GM19239 (cell line): ENCODE measurements at places on chromosomes 1 and 21.

DNA sequence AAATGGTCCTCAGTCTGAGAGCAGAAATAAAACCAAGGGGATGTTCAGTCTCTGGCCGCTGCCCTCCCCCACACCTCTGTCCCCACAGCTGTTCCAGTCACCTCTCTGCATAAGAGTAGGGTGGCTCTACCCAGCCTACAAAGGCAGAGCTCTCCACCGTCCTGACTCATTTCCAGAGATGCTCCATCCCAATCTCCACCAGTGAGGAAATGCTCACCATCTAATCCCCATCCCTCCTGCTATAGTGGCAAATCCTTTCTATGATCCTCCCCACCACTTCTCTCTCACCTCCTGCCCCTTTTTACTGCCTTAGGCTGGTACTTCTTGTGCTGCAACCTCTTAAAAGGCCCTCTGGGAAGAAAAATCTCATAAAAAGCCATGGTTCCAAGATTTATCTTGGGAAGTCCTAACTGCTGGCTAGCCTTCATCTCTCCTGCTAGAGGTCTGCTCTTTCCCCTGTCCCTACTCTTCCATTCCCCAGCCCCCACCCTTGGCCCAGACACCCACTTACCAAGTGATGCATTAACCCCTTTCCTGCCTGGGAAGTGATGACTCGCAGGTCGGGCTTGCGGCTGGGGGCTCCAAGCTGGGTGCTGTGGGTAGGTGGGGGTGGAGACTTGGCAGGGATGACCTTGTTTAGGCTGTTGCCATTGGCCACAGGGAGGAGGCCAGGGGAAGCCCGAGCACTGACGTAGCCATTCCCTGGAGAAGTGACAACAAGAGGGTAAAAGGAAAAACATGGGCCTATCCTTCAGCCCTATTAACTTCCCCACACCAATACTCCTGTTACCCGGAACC lies 23.9 kb downstream of the MEF2D start:
- DNase-seq: no peak

DNA sequence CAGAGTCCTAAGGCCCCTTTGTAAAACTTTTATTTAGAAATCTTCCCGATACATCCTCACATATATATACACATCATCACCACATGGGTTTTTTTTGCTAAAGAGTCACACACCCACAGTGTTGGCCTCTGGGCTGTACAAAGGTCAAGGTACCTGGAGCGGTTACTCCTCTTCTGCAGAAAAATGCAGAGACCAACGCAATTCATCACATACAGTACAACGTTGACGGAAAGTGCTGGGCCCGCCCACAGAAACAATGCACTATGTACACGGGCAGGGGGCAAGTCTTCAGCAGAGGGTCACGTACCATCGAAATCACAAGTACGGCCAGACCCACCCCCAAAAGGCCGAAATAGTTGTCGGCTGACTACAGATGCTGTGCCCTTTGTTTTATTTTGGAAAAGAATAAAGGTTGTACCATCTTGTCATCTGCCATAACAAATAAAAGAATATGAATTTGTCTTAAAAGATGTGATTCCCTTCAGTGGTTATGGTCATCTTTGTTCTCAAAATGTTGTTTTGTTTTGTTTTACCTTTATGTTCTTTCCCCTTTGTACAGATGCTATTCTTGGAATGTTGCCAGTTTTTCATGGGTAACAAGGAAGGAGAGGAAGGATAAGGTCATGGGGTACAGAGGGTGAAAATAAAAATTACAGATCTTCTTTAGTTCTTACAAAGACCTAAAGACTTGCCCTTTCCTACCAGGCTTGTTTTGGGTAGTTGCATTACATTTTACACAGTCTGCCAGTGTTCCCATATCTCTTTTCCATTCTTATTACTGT lies 15.6 kb downstream of the TAL1 start:
- DNase-seq: no peak

DNA sequence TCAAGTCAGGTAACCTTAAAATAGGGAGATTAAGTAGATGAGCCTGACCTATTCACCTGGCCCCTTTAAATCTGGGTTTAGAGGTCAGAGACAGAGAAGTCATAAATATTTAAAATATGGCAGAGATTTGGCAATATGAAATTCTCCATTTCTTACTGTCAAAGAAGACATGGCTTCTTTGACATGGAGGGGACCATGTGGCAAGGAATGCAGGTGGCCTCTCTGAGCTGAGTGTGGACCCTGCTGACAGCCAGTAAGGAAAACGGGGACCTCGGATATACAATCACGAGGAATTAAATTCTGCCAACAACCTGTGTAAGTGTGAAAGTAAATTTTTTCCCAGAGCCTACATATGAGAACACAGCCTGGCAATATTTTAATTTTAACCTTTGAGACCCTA lies 427.5 kb upstream of the PROX1 start:
- DNase-seq: no peak

- no peak for DNase-seq
These were observed 51.7 kb downstream of the WLS start for GRCh38 chr1:68180441-68181164.

DNA sequence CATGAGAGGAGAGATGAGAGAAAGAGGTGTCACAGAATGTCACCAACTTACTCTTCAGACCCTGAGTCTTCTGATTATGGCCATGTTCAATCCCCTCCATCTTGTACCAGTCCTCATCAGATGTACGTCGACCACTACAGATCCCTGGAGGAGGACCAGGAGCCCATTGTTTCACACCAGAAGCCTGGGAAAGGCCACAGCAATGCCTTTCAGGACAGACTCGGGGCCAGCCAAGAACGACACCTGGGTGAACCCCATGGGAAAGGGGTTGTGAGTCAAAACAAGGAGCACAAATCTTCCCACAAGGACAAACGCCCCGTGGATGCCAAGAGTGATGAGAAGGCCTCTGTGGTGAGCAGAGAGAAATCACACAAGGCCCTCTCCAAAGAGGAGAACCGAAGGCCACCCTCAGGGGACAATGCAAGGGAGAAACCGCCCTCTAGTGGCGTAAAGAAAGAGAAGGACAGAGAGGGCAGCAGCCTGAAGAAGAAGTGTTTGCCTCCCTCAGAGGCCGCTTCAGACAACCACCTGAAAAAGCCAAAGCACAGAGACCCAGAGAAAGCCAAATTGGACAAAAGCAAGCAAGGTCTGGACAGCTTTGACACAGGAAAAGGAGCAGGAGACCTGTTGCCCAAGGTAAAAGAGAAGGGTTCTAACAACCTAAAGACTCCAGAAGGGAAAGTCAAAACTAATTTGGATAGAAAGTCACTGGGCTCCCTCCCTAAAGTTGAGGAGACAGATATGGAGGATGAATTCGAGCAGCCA lies 8.0 kb downstream of the ELOA start:
- DNase-seq: peak; percentile 72

GRCh38 chr1:201062511-201063091 lies 39.1 kb upstream of the KIF21B start:
- no peak for DNase-seq

GRCh38 chr1:27095576-27095975 lies 59.3 kb downstream of the SLC9A1 start:
- DNase-seq: no peak

DNA sequence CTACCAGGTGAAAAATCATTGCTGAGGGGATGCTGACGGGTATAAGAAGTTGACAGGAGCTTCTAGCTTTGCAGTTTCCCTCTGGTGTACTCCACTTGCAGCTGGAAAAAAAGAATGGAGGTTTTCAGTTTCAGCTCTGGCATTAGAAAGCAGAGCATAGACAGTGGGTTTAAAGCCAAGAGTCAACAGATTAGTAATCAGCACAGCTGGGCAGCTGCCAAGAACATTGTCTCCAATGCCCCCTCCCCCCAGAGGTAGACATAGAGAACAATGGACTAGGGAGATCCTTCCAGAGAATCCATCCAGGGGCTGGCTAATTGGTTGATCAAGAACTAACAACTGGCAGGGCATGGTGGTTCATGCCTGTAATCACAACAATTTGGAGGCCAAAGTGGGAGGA lies 10.1 kb upstream of the ZBTB8B start:
- no peak for DNase-seq

GRCh38 chr1:181319907-181320306 lies 163.4 kb upstream of the CACNA1E start:
- no peak for DNase-seq

GRCh38 chr1:14468751-14469150 lies 129.7 kb upstream of the KAZN start:
- DNase-seq: no peak

GRCh38 chr1:205286335-205286950 lies 35.1 kb downstream of the NUAK2 start:
- peak; percentile 54 for DNase-seq

DNA sequence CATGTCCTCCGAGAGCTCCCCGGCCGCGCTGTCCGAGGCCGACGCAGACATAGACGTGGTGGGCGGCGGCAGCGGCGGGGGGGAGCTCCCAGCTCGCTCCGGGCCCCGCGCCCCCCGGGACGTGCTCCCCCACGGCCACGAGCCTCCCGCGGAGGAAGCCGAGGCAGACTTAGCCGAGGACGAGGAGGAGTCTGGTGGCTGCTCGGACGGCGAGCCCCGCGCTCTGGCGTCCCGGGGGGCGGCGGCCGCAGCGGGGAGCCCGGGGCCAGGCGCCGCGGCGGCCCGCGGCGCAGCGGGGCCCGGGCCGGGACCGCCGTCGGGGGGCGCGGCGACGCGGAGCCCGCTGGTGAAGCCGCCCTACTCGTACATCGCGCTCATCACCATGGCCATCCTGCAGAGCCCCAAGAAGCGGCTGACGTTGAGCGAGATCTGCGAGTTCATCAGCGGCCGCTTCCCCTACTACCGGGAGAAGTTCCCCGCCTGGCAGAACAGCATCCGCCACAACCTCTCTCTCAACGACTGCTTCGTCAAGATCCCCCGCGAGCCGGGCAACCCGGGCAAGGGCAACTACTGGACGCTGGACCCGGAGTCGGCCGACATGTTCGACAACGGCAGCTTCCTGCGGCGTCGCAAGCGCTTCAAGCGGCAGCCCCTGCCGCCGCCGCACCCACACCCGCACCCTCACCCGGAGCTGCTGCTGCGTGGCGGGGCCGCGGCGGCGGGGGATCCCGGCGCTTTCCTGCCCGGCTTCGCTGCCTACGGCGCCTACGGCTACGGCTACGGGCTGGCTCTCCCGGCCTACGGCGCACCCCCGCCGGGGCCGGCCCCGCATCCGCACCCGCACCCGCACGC lies 547 bp downstream of the FOXD2 start:
- DNase-seq: no peak

GRCh38 chr1:2501041-2501819 lies 25.1 kb downstream of the PLCH2 start:
- DNase-seq: no peak

- DNase-seq: no peak
These were observed 125.0 kb upstream of the JUN start for GRCh38 chr1:58908561-58909560.

DNA sequence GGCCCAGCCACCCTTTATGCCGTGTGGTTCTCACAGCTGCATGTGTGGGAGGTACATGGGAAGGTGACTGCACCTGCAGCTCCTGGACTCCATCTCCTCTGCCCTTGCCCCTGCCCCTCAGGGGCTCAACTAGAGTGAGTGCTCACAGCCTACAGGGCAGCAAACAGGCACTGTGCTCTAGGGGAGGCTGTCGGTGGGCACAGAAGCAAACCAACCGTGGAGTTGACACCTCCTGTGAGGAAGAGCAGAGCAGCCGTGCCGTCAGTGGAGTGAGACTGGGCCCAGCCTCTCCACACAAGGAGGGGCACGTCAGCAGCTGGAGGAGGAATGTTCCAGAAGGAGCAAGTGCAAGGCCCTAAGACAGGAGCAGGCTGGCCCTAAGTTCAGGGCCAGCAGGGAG lies 32.7 kb downstream of the BMP8A start:
- no peak for DNase-seq

- no peak for DNase-seq
These were observed 22.1 kb upstream of the SLC6A9 start for GRCh38 chr1:44053394-44053793.

- no peak for DNase-seq
These were observed 18.2 kb downstream of the PHLDA3 start for GRCh38 chr1:201450721-201451291.

DNA sequence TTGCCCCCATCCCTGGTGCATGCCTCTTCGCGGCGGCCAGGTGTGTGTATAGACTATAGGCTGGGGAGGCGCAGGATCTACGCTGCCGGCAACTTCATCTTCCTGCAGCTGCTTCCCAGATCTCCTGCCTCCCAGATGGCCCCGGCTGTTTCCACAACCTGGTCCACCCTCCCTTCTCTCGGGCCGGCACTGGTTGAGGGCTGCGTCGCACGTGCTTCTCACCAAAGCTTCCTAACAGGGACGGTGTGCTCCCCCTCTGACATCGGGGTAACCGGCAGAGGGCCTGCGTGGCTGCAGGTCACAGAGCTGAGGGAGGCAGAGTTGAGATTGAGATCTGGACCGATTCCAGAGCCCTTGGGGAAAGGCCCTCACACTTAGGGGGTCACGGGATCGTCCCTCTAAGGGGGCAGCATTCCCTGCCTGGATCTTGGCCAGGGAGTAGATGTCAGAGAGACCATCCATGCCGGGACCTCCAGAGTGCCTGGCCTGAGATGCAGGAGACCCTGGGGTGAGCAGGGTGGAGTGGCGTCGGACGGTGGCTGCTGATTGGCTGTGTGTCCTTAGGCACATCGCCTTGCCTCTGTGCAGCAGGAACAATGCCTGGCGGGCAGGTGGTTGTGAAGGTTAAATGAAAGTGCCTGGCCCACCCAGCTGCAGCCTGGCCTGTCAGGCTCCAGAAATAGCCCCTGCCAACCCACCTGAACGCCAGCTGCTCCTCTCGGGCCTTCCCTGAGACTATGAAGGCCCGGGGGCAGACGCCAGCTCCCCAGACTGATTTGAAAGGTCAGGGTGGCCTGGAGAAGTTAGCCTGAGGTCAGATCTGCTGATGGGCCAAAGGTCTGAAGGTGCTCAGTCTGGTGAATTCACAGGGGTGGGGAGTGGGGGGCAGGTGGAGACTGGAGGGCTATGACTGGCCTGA lies 6.1 kb upstream of the MASP2 start:
- no peak for DNase-seq

- DNase-seq: no peak
These were observed 55.6 kb downstream of the SSX2IP start for GRCh38 chr1:84634536-84635205.

- no peak for DNase-seq
These were observed 43.7 kb upstream of the PSEN2 start for GRCh38 chr1:226826479-226827261.

DNA sequence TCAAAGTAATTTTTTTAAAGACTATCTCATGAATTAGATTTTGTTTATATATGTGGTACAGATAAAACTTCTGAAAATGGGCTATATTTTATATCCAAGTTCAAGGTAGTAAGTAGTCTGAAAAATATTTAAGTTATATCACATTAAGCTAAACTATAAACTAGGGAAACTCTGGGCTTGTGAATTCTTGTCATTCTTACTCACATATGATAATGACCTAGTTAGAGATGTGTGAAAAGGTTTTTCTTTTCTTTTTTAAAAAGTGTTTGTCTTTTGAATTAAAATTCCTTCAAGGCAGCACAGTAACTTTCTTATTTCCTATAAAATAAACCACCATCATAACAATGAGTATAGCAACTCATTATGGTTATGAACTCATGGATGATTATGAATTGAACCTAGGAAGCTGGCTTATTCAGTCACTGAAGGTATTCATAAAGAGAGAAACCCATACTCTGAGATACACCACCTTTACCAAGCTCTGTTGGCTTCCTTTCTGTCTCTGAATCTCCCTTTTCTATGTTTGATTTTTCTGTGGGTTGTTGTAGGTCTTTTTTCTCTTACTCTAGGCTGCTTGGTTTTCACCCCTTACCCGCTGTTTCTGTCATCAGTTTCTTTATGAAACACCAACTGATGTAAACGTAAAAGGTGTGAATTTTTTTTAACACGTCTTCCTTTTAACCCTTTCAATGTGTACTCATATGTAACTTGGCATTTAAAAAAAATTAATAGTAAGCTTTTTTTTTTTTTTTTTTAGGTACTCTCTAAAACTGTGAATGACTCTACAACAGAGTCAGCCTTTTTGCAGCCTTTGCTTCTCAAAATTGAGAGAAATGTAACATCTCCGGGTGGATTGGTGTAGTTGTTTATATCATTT lies 25.2 kb downstream of the IL12RB2 start:
- DNase-seq: peak; percentile 18
